Nephron progenitor cell (in vitro differentiated cells): ENCODE measurements at places on chromosomes 1 and 21.
A peak's percentile ranks its signal among the peaks of the same experiment; 100 is the strongest.

DNA sequence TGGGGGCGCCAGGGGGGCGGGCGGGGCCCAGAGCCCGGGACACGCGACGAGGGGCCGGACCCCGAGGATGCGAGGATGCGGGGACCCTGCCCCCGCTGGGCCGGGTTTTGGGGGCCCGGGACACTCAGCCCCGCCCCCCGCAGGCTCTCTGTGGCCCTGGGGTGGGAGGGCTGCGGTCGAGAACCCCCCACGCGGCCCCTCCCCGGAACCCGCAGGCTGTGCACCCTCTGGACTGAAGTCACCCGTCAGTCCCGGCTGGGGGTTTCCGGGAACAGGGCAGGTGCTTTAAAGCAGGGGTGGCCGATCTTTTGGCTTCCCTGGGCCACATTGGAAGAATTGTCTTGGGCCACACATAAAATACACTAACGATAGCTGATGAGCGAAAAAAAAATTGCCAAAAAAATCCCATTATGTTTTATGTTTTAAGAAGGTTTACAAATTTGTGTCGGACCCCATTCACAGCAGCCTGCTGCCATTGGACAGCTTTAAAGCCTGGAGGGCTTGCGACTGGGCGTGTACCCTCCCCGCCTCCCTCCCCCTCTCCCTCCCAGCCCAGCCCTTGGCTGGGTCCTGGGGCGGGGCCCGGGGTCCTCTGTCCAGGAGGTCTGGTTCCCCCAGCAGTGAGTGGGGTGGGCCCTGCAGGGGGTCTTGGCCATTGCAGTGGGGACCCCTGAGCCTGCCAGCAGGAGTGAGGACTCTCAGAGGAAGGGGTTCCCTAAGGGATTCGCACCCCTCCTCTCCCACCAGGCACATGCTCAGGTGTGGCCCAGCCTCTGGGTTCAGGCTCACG is 21.6 kb upstream of the C1orf159 start:
- DNase-seq, result no peak

DNA sequence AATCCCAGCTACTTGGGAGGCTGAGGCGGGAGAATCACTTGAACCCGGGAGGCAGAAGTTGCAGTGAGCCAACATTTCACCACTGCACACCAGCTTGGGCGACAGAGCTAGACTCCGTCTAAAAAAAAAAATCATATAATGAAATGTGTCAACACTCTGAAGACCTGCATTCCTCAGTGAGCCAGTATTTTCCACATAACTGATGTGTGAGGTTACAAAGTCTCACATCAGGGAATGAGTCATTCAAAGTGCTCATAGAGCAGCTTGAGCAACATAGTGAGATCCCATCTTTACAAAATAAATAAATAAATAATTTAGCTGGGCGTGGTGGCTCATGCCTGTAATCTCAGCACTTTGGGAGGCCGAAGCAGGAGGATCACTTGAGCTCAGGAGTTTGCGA is 65.5 kb downstream of the CASZ1 start:
- no peak for DNase-seq

- DNase-seq, result no peak
Observed at GRCh38 chr1:18384059-18384458, 96.7 kb upstream of the KLHDC7A start.

DNA sequence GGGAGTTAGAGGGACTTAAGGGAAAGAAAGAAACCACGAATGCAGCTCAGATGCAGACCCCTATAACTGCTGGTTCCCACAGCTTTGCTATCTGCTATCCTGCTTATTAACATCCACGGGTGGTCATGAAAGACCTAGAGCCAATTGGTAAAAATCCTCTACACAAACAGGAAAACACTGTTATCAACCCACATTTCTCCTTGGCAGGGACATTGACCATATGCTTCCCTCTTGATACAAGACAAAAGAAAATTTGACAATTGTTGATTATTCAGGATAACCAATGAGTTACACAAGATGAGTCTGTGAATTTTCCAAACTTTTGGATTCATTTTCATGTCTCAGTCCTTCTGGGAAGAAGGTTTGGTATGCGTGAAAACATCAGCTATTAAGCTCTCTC is 90.4 kb downstream of the TIAM1 start:
- no peak for DNase-seq

DNA sequence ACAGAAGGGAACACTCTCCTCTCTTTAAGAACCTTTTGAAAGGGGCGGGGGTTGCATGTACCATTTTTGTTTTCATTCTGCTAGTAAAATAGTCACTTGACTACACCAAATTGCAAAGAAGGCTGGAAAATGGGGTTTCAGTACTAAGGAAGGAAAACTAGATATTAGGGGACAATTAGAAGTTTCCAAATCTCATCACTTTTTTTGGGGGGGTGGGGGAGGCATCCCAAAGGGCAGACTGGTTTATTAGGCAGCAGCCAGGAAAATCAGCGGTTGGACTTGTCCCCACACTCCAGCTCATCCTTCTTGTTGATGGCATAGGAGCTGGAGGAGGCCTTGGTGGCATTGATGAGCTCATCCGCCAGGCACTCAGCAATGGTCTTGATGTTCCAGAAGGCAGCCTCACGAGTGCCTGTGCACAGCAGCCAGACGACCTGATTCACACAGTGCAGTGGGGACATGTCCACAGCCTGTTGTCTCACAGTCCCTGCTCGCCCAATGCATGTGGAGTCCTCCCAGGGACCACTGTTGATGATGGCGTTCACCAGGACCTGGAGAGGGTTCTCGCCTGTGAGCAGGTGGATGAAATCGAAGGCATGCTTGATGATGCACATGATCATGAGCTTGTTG is 1.7 kb upstream of the TMEM50B start:
- no peak for DNase-seq

- DNase-seq, result no peak
Observed at GRCh38 chr1:109714661-109715372, 2.8 kb downstream of the GSTM5 start.

- no peak for DNase-seq
Observed at GRCh38 chr21:33037501-33037900, 11.8 kb downstream of the OLIG2 start.

- no peak for DNase-seq
Observed at GRCh38 chr1:171433451-171433850, 51.9 kb upstream of the PRRC2C start.

GRCh38 chr1:2300851-2301606 is 72.9 kb downstream of the SKI start:
- no peak for DNase-seq

- no peak for DNase-seq
Observed at GRCh38 chr1:42150651-42151050, 2.6 kb upstream of the GUCA2B start.

DNA sequence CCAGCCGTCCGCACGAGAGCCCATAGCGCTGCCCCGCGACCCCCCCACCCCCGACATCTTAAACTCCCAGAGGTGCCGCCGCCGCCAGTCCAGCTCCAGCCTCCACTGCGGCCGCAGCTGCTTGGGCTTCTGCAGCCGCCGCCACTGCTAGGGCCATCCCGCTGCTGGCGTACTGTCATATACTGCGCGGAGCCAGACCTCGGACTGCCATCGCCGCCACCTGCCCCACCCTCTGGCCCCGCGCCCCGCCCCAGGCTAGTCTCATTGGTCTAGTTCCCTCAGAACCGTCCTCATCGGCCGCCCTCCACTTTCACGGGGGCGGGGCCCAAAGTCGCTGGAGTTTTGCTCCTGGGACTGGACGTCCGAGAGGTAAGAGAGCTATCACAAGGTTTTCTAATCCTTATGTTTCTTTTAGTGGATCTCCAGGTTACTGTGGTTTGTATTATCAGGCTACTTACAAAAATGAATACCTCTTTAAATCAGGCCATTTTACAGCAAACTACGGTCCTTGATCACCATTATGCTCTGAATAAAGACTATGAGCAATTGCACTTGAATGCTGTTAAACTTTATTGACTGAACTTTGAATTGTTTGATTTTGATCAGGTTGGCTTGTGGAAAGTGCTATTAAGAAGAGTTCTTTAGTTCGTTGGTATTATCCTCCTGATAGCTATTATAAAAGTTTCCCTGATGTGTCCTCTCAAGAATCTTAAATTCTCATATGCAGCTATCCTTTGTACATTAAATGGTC is 2.8 kb upstream of the CD1D start:
- DNase-seq, result peak; percentile 91

DNA sequence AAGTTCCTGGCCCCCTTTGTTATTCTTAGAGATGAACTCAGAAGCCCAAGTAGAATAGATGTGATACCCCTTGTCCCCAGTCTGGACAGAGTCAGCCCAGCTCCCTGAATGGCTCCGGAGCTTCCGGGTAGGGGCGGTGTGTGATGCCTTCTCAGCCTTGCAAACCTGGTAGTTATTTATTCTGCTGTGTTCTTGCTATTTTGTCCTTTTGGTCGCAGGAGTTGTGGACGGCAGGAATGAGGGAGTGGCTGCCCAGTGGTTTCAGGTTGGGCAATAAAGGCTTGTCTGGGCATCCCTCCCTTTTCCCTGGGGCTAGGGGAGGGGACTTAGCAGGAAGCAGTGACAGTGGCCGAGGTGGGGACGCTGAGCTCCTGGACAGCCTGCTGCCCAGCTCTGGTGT is 2.8 kb downstream of the PTPRU start:
- peak; percentile 32 for DNase-seq

DNA sequence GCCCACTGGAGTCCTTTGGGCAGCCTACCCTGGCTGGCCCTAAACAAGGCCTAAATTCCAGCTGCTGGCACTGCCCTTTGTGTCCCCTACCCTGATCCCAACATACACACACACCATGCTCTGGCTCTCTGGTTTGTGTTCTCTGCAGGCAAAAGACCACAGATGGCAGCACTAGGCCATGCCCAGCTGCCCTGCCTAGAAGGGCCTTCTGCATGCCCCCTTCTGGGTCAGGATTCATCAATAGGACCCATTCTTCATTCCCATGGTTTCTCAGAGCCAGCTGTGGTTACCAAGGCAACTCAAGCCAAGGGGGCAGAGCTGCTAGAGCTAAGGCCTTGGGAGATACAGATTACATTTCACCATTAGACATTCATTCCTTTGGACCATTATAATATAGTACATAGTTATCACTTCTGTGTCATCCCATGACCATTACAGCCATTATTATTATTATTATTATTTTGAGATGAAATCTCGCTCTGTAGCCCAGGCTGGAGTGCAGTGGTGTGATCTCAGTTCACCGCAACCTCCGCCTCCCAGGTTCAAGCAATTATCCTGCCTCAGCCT is 17.5 kb downstream of the ASAP3 start:
- DNase-seq, result no peak

DNA sequence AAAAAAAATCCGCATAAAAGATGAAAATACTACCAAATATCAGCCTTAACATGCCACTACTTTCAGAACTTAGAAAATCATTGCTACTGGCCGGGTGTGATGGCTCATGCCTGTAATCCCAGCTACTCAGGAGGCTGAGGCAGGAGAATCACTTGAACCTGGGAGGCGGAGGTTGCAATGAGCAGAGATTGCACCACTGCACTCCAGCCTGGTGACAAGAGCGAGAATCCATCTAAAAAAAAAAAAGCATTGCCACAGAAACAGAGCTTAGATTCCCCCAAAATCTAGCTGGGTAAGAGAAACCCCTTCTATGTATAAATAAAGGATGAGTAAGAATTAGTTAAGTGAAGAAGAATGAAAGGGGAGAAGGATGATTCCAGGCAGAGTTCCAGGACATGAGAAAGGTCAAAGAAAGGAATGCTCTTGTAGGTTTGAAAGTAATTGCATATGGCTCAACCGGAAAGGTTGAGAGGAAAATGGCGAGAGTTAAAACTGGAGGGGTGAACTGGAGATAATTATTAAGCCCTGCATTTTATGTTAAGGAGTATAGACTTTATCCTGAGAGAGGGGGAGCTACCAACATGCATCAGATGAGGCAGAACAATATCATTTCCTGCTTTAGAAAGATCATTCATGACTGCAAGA is 19.7 kb upstream of the NRDC start:
- no peak for DNase-seq

GRCh38 chr1:204633665-204634064 is 51.9 kb downstream of the LRRN2 start:
- no peak for DNase-seq

DNA sequence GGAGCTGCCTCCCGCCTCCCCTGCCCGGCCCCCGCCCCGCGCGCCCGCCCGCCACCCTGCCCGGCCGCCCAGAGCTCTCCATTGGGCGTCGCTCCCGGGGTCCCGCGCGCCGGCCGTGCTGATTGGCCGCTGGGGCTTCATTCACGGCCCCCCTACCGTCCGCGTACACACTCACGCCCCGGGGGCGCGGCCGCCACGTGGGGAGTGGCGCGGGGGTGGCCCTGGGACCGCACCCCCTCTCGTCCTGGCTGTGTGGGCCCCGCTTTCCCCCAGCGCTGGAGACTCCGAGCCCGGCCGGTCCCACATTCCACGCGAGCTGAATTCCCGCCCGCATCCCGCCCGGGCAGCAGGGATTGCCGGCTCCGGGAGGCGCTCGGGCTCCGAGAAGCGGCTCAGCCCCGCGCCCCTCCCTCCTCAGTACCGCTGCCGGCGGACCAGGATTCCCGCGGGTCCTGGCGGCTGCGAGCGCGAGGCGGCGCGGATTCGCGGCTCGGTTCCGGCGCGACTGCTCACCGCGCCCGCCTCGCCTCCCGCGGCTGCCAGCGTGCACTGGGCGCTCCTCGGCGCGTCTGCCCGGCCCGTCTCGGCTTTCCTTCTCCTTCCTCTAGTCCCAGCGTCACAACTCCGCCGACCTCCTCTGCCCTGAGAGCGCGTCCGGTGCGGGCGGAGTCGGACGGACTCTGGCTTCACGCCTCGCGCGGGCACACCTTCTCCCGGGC is 450 bp upstream of the POU3F1 start:
- DNase-seq, result peak; percentile 88

- DNase-seq, result no peak
Observed at GRCh38 chr1:71210718-71211117, 129.9 kb upstream of the ZRANB2 start.

- DNase-seq, result no peak
Observed at GRCh38 chr1:186670297-186671135, 9.7 kb downstream of the PTGS2 start.

- no peak for DNase-seq
Observed at GRCh38 chr1:235297579-235297978, 30.4 kb downstream of the ARID4B start.

DNA sequence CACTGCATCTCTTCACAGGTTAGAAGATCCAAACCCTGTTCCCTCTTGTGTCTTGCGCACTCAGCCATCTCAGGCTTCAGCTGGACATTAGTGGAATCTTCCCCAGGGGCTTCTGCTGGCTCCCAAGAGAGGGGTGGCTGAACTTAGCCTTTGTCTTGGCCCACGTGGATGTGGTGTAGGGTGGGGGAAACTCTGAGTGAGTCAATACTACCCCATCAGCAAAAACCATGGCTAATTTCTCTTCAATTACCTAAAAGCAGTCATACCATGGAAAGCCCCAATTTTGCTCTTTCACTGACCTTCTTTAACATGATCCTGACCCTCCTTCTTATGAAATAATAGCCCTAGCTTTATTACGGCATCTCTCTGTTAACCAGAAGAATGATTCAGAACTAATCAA is 72.5 kb upstream of the RAB3GAP2 start:
- no peak for DNase-seq

GRCh38 chr1:40948741-40949443 is 30.6 kb upstream of the CTPS1 start:
- peak; percentile 63 for DNase-seq
